ENCODE measurements at places on chromosomes 4 and X.
A peak's percentile ranks its signal among the peaks of the same experiment; 100 is the strongest.

GRCh38 chrX:56130436-56130835, 101.7 kb upstream of the KLF8 start:
- DNase-seq: peak; percentile 82

DNA sequence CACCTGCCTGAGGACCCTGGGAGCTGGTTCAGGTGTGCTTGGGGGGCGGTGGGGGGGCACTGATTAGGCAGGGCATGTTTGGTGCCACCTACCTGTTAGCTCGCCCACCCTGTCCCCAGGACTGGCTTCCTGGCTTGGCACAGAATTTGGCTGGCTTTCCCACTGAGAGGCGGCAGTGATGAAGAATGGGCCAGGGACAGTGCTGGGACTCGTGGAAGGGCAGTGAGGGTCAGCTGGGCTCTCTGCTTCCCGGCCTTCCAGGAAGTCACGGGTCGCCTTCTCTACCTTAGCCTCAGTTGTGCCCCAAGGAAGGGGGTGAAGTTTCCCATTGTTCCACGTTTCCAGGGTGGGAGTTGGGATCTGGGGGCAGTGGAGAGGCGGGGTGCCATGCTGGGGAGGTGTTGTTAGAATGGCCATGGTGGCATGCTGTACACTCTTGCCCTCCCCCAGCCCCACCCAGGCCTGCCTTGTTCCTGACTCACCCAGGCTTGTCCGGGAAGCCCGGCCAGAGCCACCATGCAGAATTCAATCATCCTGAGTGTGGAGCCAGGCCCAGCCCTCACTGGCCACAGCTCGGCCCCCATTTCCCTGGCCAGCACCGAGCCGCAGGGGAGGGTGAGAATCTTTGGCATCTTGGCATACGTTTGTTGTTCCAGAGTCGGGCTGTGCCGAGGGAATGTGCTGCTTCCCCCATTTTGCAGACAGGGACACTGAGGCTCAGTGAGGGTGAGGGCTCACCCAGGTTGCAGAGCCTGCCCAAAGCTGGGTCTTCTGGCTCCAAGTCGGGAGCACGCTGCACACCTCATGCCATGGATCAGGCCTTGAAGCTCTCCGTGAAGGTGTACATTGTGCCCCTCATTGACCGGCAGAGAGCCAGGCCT, 21.9 kb upstream of the GPR78 start:
- DNase-seq: no peak

DNA sequence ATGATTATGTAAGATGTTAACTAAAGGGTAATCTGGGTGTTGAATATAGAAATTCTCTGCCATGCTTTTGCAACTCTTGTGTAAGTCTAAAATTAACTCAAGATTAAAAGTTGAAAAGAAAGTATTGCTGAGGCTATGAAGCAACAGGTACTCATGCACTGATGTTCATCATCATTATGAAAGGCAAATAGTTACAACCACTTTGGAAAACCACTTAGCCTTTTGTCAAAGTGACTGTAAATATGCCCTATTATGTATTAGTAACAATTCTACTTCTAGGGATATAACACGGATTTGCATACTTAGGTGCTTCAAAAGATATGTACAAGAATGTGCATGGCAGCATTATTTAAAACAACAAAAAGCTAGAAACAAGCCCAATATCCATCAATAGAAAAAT, 227.8 kb upstream of the CXXC4 start:
- DNase-seq: no peak

DNA sequence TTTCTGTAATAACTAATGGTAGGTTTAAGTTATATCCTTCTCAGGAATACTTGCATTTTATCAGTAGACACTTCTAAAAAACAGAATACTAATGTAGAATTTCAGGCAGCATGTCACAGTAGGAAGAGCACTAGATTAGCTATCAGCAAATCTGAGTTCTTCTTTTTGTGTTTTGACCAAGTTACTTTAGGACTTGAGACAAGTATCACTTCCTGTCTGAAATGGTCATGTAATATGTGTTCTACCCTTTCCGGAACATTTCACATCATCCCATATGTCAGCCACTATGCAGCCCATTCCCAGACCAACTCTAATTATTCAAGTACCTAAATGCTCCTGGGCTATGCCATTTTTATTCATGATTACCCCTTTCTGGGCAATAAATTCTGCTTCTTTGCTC, 401.8 kb upstream of the RPS6KA3 start:
- DNase-seq: no peak

DNA sequence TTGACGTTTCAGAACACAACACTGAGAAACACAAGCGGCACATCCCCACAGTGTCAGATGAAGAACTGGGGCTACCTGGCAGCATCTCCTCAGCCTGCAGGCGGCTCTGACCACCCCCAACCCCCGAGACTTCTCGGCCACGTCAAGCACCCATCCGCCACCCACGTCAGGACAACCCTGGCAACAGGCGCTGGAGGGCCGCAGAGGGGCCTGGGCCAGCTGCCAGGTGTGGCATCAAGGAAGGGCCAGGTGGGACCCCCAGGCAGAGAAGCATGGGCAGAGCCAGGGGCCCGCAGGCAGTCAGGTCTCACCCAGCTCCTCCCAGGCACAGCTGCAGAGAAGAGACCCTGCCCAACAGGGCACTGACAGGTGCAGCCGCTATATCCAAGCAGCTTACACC, 22.3 kb downstream of the GAK start:
- no peak for DNase-seq

GRCh38 chrX:24805201-24805600, 111.5 kb downstream of the POLA1 start:
- no peak for DNase-seq

DNA sequence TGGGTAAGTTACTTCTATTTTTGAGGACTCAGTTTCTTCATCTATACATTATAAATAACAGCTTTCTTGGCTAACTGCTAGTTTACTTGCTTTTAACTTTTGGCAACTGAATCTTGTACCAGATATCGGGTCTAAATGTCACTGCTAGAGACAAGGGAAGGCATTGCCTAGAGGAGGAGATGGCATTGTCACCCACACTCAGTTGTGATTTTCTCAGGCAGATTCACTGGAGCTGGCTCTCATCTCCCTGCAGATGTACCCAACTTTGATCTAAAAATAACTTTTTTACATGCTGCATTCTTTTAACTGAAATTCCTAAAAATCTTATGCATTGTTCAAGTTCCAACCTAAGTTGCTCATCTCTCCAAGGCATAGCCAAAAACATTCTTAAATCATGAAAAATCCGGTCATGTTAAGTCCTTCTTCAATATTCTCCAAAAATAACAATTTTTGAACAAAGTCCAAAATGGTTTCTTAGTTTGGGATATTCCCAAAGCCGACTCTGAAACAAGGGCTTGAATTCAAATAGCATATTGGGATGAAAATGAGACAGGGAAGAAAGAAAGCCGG, 469.0 kb upstream of the BOD1L1 start:
- no peak for DNase-seq

GRCh38 chr4:14726877-14727361, 275.4 kb upstream of the CPEB2 start:
- peak; percentile 68 for DNase-seq

DNA sequence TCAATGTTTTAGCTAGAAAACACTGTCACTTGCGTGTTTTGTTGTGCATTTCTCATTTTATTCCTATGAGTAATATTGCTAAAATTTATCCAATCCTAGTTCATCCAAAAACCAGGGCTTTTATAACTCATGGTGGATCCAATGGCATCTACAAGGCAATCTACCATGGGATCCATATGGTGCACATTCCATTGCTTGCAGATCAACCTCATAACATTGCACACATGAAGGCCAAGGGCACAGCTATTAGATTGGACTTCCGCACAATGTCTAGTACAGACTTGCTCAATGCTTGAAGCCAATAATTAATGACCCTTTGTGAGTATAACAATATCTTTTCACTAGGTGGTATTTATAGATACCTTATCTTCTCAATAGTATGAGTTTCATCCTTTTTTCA, 57.2 kb upstream of the UGT2B7 start:
- DNase-seq: no peak

- DNase-seq: no peak
Observed at GRCh38 chr4:150817017-150817416, 198.1 kb downstream of the LRBA start.

- no peak for DNase-seq
Observed at GRCh38 chr4:2596611-2597010, 60.2 kb downstream of the FAM193A start.

- no peak for DNase-seq
Observed at GRCh38 chr4:7156328-7156727, 36.0 kb upstream of the SORCS2 start.

- no peak for DNase-seq
Observed at GRCh38 chr4:61507091-61507490, 307.0 kb downstream of the ADGRL3 start.

DNA sequence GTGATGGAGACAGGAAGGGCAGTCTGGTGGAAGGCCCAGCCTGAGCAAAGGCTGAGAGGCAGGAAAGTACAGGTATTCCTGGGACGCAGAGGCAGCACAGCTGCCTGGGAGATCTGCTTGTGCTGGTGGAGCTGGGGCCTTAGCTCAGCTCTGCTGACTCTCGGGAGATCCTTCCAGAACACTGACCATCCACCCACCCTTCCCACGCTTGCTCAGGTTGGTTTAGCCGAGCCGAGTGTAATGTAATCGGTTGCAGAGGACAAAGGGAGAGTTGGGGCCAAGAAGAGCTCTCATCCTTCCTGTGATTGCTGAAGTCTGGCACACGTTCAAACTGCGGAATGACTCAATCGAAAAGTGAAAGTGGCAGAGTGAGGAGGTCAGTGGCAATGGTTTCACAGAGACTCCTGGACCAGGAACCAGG, 43.1 kb upstream of the GPR78 start:
- DNase-seq: peak; percentile 92

DNA sequence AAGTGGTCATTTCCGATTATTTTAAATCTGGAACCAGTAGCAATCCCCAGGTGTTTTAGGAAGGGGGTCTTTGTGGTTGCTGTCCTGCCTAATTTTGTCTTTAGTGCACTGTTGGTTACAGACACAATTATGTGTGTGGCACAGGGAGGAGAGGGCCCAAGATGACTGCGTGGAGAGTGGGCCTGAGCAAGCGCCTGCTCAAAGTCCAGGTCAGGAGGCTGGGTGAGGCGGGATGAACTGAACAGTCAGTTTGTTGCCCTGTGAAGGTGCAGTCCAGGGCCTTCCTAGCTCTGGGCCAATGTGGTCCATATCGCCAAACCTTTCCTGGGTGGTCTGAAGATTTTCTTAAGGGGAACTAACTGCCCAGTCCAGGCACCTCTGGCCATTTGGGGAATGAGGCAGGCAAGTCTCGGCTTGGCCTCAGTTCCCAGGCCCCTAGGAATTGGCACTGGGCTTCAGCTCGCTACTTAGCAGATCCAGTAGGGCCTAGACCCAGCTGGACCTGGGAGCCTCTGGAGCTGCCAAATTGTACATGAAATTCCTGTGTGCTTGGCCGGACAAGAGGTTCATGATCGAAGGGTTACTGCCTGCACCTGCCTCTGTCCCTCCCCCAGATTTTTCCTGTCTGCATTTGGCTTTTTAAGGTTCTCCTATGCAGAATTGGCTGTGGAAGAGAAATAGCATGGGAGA, 47.6 kb downstream of the ANAPC4 start:
- no peak for DNase-seq

DNA sequence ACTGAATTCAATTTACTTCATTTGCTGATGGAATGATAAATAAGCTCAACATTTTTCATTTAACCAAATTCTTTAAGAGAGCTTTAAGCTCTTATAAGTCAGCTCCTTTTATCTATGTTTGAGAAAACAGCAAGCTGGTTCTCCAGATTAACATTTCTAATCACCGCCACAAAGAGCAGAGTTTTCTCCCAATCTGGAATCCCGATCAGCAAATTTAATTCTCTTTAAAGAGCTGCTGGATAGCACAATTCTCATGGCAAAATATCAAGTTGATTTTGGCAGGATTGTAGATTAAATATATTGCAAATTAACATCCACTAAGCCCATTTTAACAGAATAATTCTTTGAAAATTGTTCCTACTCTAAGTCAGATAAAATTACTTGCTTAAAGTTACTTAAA, 48.8 kb downstream of the RPS6KA3 start:
- no peak for DNase-seq

DNA sequence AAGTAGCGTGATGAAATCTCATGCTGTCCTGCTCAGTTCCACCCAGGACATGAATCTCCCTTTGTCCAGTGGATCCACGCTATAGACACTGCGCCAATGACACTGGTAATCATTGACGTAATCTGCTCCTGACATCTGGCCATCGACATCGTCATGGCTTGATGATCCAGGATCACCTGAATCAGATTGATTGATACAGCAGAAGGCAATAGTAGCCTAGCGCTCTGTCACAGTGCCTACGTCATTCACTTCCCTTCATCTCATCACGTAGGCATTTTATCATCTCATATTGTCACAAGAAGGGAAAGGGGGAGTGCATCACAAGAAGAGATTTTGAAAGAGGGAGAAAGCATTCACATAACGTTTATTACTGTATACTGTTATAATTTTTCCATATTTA, 68.8 kb downstream of the STK32B start:
- no peak for DNase-seq

- DNase-seq: peak; percentile 35
Observed at GRCh38 chr4:108393890-108394472, 225.2 kb upstream of the LEF1 start.

- DNase-seq: no peak
Observed at GRCh38 chr4:122814426-122814825, 12.2 kb upstream of the FGF2 start.

DNA sequence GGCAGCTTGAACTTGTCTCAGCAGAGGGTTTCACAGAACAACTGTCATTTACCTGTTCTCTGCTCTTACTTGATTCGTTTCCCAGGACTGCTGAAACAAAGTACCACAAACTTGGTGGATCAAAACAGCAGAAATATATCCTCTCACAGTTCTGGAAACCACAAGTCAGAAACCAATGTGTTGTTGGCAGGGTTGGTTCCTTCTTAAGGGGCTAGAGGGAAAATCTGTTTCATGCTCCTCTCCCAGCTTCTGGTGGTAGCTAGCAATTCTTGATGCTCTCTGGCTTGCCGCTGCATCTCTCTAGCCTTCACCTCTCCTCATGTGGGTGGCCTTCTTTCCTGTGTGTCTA, 4.7 kb downstream of the TLR8 start:
- no peak for DNase-seq

GRCh38 chr4:89295415-89295927, 12.1 kb downstream of the GPRIN3 start:
- DNase-seq: no peak

- DNase-seq: peak; percentile 66
Observed at GRCh38 chrX:97898798-97899197, 1015.1 kb downstream of the RPA4 start.

DNA sequence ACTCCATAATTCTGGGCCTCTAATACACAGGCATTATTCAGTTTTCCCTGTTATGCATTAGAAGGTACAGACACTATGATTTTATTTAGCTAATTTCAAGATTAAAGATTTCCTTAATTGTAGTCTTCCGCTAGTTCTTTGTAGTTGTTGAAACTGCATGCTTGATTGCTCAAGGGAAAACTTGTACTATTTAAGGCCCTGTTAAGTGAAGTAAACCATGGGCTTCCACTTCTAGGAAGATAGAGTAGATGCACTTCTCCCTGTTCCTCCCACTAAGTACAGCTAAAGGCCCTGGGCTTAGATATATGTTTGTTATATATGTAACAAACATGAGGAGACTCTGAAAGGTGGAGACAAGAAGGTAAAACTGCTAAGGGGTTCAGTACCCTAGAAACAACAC, 215.8 kb upstream of the LEF1 start:
- peak; percentile 60 for DNase-seq

- DNase-seq: no peak
Observed at GRCh38 chr4:7426525-7427171, 8.1 kb downstream of the PSAPL1 start.

GRCh38 chrX:129650183-129650689, 4.5 kb downstream of the APLN start:
- DNase-seq: no peak
